Left colon (tissue), 2 donors: ENCODE measurements at places on chromosomes 5 and 9. TPM values are rescaled to one million over a fixed set of nuclear protein-coding genes. Genes with fewer than 3 reads are reported as not detected.

APC gene
- total RNA-seq = 52.9 TPM

MEF2C gene
- total RNA-seq = 10.0 TPM

C9orf153 gene
- 0.20 TPM for total RNA-seq

ACTBL2 gene
- not detected for total RNA-seq

SH3GLB2 gene
- total RNA-seq = 169 TPM

PCDHGB2 gene
- total RNA-seq = 1.6 TPM

SPATA31E1 gene
- total RNA-seq = not detected

LVRN gene
- 0.52 TPM for total RNA-seq

C9orf43 gene
- total RNA-seq = 0.11 TPM

SLC25A2 gene
- 0.95 TPM for total RNA-seq

- no peak for DNase-seq
These were observed 18.1 kb upstream of the MTX3 start for GRCh38 chr5:80008995-80009765.

- no peak for DNase-seq
These were observed 441.5 kb upstream of the CDH6 start for GRCh38 chr5:30752015-30752414.

DNA sequence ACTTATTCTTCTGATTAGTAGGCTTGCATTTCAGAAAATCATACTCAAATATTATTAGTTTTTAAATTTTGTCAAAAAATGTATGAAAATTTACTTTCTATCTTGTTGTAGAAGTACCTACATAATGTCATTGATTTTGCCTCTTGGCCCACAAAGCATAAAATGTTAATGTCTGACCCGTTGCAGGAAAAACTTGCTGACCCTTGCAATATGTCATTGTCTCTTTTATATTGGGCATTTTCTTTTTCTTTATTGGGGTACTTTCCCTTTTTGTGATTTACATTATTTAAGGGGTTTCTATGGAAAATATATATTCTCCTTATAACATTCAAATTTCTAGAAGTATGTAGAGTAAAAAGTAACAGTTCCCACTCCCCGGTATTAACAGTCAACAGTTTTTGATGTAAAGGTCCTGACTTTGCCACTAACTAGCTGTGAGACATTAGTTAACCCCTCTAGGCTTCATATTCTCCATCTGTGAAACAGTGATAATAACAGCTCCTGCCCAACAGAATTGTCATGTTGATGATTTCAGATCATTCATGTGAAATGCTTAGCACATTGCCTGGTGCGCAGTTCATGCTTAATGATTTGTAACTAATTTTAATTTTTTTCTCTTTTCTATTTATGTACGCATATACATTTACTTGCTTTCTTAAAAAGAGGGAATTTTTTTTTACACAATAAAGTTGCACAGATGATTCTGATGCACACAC, 243.2 kb downstream of the ARHGAP26 start:
- no peak for DNase-seq

- DNase-seq = no peak
These were observed 18.8 kb downstream of the COL5A1 start for GRCh38 chr9:134660407-134660806.

DNA sequence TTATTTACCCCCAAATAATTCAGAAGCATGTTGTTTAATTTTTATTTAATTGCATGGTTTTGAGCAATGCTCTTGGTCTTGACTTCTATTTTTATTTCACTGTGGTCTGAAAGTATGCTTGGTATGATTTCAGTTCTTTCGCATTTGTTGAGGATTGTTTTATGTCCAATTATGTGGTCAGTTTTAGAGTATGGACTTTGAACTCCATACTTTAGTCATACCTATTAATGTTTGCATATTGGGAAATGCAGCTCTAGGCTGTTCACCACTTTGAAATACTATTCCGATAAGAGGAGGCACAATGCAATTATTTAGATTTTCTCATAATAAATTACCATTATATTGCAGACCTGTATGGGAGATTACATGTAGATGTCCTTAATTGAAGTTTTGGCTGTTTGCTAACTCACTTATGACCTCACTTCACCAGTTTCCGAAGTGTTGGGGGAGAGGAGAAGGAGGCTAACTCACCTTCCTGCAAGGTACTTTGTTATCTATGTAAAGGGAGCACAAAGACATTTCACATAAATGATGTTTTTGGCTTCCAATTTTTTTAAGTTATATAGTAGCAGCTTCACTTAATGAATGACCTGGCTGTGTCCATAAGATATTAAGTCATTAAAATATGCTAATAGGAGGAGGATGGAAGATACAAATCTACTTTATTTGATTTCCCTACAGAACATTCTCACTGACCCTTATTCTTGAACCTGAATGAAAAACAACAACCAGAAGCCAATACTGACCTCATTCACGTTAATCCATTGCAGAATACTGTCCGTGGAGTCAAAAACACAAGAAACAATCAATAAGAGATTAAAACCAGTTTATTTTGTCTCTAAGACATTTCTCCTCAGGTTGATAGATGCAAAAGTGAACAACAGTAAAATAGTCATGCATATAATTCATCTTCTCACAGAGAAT, 970.3 kb upstream of the ARRDC3 start:
- DNase-seq = no peak

DNA sequence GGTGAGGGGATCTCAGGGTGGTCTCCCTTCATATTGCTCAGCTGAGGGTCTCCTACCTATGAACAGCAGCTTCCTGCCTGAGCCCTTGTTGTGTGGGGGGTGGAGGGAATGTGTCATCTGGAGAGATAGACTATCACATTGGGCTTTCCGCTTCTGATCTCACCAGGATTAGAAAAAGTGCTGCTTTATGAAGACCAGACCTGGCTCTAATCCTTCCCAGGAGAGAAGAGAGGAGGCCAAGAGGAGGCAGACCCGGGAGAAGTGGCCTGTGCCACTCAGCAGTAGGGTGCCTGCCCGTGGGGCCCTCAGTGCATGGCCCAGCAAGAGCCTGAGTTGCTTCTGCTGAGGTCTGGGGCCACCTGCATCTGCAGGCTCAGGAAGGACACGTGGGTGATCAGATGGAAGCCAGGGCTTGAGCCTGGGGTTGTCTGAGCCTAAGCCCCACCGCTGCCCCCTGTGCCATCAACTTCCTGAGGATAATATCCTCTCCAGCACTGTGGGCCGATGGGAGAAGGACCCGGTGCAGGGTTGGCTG, 22.1 kb upstream of the COL5A1 start:
- no peak for DNase-seq

GRCh38 chr9:124130277-124131075, 118.9 kb downstream of the LHX2 start:
- DNase-seq = no peak

- DNase-seq = no peak
These were observed 198.6 kb upstream of the HMHB1 start for GRCh38 chr5:143613329-143613728.

GRCh38 chr9:107378006-107378405, 94.9 kb downstream of the RAD23B start:
- DNase-seq = no peak

DNA sequence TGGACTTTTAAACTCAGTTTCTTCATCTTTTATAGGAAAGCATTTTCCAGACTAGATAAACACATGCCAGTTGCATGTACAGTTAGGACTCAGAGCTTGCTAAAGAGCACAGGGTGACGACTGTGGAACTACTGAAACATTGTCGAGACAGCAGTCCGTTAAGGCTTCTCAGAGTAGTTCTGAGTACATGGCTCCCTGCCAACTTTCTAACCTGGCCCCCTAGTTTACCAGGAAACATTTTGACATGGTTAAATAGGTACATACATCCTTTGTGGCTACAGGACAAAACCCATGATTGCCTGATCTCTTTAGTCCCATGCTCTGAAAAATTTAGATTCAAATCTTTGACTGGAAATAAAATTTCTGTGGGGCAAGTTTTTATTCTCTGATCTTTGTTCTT, 129.7 kb downstream of the SLF1 start:
- DNase-seq = no peak

DNA sequence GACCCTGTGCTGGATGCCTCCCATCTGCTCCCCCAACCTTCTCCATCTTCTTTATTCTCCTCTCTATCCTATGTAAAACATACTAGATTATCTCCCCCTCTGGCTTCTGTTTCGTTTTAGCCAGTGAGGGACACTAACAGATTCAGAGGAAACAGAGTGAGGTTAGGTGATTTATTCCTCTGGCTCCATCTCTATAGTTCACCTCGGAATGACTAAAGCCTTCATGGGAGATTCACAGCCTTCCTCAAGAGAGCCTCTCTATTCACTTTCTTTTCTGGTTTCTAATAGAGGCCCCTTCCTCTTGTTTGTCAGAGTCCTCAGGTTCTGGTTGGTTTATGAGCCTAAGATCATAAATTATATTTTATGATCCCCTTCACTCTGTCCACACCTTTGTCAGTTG, 633.1 kb upstream of the TYRP1 start:
- DNase-seq = no peak

- DNase-seq = no peak
These were observed 323.8 kb upstream of the ARRDC3 start for GRCh38 chr5:91706785-91707520.

DNA sequence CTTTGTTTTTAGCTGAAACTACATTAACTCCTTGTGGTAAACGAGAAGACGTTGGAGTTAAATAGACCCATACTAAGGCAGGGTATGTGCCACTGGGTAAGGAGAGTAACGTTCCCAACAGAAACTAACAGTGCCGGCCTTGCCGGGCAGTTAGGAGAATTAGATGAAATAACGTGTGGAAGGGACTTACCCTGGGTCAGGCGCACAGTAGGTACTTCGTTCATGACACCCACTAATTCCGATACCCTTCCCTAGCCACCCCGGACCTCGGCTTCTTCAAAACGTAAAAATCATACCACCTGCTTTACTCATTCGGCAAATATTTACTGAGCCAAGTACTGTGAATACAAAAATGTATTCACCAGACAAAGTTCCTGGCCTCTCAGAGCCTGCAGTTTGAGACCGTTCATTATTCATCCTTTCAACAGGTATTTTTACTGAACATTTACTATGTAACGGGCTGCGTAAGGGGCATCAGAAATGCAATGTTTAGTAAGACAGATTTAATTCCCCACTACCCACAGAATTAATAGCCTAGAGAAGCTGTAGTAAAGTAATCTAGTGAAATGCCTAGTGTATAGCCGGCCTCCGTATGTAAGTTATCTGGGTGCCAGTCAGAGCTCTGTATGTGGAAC, 3.2 kb upstream of the SMIM23 start:
- no peak for DNase-seq

- DNase-seq = no peak
These were observed 122.1 kb downstream of the YIPF5 start for GRCh38 chr5:144048259-144048856.

GRCh38 chr5:111532886-111533582, 20.7 kb upstream of the STARD4 start:
- no peak for DNase-seq

DNA sequence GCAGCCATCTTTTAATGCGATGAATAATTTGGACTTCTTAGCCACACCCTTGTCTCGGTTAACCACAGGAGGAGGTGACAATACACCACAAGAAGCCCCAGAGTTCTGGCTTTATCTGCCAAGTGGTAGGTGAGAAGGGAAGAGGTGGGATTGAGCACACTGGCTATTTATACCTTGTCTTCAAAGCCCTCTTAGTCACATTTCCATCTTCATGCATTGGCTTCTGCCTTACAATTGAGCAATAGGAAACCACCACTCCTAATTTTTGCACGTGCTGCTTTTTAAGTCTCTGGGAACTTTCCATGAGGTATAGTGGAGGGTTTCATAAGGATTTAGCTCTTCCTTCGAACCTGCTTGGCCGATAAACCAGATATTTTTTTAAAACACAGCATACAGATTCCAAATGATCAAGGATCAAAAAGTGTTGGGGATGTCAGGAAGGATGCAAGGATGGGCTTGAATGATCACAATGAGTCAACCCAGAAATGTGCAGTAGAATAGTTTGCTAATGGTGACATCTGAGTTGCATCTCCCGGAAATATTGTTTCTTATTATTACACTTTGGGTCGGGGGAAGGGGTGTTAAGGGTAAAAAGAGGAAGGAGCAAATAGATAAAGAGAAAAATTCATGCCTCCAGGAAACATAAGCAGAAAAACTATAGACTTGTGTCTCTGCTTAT, 25.5 kb downstream of the PLAC8L1 start:
- no peak for DNase-seq

- no peak for DNase-seq
These were observed 15.2 kb upstream of the TAF11L2 start for GRCh38 chr5:17482790-17483189.

- no peak for DNase-seq
These were observed 568.3 kb downstream of the CSNK1G3 start for GRCh38 chr5:124080256-124080655.

GRCh38 chr9:136013524-136014034, 52.4 kb upstream of the UBAC1 start:
- DNase-seq = peak; percentile 2

GRCh38 chr9:86549920-86550319, 195.7 kb upstream of the TUT7 start:
- no peak for DNase-seq

DNA sequence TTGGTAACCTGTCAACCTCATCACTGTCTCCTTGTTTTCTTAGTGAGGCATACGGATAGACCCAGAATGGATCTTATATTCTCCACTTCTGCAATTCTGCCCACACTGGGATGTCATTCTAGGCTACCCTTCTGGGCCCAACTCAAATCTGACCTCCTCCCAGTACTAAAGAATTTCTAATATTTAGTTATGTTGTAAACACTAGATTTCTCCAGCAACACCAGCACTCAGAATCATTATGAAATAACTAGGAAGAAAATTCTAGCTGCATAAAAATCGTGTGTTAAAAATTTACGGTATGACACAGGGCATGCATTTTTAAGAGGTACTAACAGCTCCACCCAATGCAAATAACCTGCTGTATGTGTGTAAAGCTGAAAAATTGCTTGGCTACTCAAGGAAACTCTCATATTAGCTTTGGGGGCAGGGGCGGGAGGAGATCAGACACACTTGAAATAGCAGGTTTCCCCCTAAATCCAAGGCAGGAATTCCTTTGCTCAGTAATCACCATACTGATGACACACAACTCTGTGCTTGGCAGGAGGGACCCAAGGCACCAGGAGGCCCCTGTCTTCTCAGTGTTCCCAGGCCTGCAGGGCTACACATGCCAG, 27.3 kb downstream of the MACROH2A1 start:
- no peak for DNase-seq
